ENCODE measurements at places on chromosomes 6 and 20.

DNA sequence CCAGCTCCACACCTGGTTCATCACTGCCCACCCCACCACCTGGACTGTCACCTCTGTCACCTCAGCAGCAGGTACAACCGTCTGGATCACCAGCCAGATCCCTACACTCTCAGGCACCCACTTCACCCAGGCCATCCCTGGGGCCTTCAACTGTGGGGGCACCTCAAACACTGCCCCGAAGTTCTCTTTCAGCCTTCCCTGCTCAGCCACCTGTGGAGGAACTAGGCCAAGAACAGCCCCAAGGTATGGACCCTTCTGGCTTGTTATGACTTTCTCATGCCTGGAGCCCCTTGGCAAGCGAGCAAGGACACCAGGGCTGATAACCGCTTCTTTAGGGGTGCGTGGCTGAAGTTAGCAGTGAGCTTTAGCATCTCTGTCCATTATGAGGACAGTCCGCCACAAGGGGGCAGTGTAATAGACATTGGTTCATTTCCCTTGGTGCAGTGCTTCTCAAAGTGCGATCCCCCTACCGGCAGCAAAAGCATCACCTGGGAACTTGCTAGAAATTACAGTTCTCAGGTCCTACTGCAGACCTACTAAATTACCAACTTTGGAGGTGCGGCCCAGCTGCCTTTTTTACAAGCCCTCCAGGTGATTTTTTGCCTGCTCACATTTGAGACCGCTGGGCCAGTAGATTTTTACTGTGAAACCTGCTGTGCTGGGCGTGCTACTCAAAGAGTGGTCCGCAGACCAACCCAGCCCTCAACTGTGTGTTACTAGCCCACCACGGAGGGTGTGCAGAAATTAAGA is 32.5 kb downstream of the PNPLA1 start:
- DNase-seq = peak; percentile 82

- peak; percentile 91 for DNase-seq
Measured at GRCh38 chr6:159092631-159093030, 47.8 kb upstream of the TAGAP start.

- peak; percentile 80 for DNase-seq
Measured at GRCh38 chr20:47540443-47541354, 39.0 kb downstream of the NCOA3 start.

DNA sequence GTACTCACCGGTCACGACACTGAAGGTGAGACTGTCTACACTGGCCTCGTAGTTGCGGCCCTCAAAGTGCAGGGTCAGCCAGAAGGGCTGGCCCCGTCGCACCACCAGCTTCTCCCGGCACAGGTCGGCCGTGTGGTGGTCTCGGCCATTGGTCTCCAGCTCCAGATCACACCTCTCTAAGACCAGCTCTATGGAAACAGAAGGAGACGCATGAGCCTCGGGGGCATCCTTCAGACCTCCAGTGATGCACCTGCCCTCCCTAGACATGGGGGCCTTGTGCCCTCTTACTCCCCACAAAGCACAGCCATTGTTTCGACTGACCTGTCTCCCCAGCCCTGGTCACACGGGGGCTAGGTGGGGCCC is 3.7 kb downstream of the TGM2 start:
- no peak for DNase-seq

- no peak for DNase-seq
Measured at GRCh38 chr6:43265564-43265963, 22.3 kb downstream of the TTBK1 start.

- no peak for DNase-seq
Measured at GRCh38 chr6:14705841-14706377, 540.0 kb upstream of the JARID2 start.

DNA sequence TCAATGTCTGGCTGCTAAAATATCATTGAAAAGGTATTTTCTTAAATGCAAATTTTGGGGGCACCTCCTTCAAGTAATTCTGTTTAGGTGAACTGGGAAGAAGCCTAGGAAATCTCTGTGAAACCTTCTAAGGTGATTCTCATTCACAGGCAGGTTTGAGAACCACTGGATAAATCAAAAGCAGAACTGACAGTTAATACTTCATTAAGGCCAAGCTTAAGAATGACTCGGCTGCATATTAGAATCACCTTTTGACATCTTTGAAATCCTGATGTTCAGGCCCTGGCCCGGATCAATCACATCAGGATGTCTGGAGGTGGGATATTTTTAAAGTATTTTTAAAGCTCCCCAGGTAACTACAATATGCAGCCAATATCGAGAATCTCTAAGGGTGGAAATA is 50.6 kb downstream of the FKBP1C start:
- DNase-seq = no peak

DNA sequence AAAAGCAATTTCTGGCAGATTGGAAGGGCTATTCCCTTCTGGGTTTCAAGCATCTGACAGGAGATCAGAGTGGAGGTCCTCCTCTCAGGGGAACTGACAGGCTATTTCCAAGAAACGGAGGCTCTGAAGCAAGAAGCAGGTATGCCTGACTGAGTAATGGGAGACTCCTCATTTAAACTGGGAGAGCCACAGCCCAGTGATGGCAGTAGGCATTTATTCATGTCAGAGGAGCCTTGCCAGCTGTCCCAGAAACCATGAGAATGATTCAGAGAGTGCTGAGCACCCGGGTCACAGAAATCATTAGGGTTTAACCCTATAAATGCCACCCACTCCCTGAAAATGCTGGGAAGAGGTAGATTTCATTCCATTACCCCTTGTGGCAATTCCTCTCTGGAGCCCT is 247.5 kb upstream of the RNF217 start:
- no peak for DNase-seq

GRCh38 chr6:32609391-32609730 is 19.7 kb upstream of the HLA-DRB1 start:
- DNase-seq = no peak

DNA sequence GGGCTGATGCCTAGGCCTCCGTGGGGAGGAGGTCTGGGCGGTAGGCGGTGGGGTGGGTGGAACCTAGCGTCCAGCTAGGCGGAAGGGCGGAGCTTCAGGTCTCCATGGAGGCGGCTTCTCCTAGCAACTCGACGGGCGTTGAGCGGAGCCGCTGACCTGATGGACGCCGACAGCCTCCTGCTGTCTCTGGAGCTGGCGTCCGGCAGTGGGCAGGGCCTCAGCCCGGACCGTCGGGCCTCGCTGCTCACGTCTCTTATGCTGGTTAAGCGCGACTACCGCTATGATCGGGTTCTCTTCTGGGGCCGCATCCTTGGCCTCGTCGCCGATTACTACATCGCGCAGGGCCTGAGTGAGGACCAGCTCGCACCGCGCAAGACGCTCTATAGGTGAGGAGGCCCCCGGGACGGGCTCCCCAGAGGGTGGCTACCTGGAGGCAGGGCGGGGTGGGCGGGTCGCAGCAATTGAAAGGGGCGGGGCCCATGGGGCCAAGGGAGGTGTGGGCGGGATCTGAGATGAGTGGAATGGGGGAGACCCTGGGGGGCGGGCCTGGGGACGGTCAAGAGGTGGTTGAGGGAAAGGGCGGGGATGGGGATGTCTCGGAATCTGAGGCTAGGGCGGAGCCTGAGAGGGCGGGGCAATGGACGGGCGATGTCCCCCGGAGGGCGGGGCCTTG is at the start of gene RSPH9:
Gene RSPH9, plus strand, starts transcription at position 97 of the 673 bp plus-strand sequence. Its CDS starts 63 bp downstream, at position 160.
- no peak for DNase-seq

DNA sequence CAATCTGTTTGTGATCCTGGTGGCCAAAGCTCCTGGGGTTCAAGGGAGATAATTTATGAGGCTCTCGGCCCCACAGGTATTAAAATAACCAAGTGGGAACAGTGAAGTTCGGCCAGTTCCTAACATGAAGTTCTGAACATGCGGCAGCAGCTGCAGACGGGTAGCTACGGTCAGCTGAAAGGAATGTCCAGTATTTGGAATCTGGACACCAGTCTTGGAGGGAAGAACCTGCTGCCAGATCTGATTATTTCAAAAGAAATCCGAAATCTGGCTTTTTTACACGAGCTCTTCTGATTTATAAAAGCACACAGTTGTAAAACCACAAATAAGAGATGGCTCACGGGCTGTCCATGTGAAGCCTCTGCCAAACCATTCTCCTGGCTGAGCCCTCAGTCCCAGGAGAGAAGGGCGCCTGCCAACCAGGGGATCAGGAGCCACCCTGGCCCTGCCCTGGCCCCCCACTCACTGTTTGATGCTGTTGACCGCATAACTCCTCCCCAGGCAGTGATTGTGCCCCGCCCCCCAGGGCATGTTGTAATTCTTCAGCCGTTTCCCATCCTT is 28.2 kb upstream of the KCNB1 start:
- DNase-seq = no peak

DNA sequence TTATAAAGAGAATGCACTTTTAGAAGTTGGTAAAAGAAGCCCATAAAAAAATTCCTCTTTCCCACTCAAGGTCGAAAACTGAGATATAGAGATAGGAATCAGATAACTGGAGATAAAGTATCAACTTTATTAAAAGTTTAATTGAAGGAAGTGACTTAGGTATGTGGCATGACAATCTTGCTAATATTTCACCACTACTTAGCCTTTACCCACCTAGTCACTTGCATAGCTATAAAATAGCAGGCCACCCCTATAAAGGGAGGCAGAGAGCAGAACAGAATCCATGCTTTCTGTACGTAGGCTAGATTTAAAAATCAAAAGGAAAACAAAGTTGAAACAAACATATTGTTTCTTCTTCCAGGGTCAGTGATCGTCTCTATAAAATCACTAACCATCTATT is 13.2 kb upstream of the TBC1D32 start:
- no peak for DNase-seq

- peak; percentile 100 for DNase-seq
Measured at GRCh38 chr6:20401205-20402091, at the start of gene E2F3. TSS of gene E2F3 (plus strand) at chr6:20401879. CDS start at chr6:20402233, 354 bp downstream.

DNA sequence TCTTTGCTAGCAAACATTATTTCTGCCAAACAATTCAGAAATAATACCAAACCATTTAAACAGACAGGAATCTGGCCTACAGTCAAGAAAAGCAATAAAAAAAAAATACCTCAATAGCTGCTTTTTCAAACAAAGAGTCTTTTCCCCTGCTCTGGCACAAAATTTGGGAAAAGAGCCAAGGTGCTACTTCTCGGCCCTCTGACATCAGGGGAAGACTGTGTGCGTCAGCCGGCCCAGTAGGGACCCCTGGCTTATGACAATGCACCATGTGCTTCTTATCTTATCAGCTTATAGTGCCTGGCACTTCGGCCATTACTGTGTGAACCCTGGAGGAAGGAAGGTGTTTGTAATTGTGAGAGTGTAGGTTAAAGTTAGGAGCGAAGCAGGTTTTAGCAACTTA is 89.4 kb downstream of the PDE10A start:
- no peak for DNase-seq

DNA sequence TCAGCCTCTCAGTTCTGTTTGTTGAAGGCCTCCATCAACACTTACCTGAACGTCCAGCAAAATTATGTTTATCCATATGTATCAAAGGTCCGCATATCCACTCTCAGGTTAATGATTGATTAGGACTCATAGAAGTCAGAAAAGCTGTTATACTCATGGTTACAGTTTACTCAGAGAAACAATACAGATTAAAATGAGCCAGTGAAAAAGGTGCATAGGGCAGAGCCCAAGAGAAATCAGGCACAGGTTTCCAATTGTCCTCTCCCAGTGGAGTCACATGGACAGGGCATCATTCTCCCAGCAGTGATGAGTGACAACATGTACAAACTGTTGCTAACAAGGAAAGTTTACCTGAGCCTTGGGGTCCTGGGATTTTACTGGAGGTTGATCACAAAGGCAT is 36.2 kb downstream of the THEMIS start:
- DNase-seq = no peak

DNA sequence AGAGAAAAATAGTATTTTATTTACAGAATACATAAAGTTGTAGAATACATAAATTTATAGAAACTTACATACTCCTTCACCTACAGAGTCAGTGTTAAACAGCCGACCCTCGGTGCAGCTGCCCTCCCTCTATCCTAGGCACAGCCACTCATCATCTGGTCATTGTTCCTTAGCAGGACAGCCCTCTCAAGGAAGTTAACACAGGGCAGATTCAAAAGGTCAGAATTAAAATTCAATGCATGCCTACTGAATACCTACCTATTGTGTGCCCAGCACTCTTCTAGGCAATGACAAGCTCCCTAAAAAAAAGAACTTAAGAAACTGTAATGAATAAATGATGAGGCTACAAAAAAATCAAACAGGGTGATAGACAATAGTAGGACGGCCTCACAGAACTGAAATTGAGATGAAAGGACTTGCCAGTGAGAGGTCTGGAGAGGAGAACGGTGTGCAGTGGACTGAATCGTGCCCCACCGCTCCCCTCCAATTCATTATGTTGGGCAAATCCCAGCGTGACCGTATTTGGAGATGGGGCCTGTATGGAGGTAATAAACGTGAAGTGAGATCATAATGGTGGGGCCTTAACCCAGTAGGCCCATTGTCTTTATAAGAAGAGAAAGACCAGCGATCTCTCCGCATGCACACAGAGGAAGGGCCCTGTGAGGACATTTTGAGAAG is 326.0 kb downstream of the PACRG start:
- no peak for DNase-seq

DNA sequence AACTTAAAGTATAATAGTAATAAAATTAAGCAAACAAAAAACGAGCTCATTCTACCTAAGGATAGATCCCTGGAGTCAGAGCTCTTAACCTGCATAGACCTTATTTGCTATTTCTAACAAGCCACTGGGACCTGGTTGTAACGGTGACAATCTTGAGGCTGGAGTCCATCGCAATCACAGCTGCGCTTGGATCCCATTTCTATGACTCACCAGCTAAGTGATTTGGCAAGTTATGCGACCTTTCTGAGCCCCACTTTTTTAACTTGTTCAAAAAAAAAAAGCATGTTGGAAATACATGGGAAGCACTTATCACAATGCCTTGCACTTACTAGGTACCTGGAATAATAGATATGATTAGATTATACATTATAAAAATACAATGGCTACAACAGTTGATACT is 389.5 kb upstream of the CDH4 start:
- DNase-seq = no peak

- no peak for DNase-seq
Measured at GRCh38 chr6:43455531-43456428, at the start of gene DLK2. TSS of gene DLK2 (minus strand) at chr6:43455548. CDS start at chr6:43454825, 723 bp downstream.

GRCh38 chr6:82795940-82796339 is 269.7 kb downstream of the UBE3D start:
- DNase-seq = no peak

DNA sequence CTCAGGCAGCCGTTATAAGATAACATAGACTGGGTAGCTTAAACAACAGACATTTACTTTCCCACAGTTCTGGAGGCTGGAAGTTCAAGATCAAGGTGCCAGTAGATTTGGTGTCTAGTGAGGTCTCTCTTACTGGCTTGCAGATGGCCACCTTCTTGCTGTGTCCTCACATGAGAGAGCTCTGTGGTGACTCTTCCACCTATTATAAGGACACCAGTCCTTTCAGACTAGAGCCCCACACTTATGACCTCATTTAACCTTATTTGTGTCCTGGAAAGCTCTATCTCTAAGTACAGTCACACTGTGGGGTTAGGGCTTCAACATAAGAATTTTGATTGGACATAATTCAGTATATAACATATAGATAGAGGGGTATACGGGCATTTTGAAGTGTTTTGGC is 245.0 kb downstream of the UTRN start:
- DNase-seq = no peak

Measured in MV-4-11 (cell line).